Stimulated activated CD4-positive, alpha-beta T cell treated with anti-CD3 and anti-CD28 coated beads, Interleukin-4, amount 100 ng/mL, for 24 hours (primary cell): ENCODE measurements at places on chromosomes 12 and 14.
A peak's percentile ranks its signal among the peaks of the same experiment; 100 is the strongest.

- DNase-seq = no peak
These were observed 580.0 kb downstream of the DIO2 start for GRCh38 chr14:79631276-79631675.

DNA sequence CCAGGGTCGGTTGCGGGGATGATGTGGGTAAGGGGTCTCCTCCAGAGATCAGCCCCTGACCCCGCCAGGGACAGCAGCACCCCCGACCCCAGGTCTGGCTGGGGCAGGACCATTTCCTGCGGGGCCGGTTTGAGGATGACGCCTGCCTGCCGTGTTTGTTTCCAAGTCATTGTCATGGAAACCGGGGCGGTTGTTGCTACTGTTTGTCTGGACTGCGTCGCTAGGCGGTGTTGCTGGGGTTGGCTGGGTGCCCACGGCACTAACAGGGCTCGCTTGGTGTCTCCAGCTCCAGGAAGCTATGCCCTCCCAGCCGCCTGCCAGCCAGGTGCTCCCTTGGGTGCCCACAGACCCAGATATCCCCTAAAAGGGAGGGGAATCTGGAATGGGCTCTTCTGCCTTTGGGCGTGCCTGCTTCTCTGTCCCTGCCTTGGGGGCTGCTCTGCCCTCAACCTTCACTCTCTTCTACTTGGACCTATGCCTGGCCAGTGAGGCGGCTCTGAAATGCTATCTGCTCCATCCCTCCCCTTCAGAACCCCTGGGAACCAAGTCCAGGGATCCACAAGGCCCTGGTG, 4.7 kb upstream of the CRIP1 start:
- peak; percentile 93 for DNase-seq

DNA sequence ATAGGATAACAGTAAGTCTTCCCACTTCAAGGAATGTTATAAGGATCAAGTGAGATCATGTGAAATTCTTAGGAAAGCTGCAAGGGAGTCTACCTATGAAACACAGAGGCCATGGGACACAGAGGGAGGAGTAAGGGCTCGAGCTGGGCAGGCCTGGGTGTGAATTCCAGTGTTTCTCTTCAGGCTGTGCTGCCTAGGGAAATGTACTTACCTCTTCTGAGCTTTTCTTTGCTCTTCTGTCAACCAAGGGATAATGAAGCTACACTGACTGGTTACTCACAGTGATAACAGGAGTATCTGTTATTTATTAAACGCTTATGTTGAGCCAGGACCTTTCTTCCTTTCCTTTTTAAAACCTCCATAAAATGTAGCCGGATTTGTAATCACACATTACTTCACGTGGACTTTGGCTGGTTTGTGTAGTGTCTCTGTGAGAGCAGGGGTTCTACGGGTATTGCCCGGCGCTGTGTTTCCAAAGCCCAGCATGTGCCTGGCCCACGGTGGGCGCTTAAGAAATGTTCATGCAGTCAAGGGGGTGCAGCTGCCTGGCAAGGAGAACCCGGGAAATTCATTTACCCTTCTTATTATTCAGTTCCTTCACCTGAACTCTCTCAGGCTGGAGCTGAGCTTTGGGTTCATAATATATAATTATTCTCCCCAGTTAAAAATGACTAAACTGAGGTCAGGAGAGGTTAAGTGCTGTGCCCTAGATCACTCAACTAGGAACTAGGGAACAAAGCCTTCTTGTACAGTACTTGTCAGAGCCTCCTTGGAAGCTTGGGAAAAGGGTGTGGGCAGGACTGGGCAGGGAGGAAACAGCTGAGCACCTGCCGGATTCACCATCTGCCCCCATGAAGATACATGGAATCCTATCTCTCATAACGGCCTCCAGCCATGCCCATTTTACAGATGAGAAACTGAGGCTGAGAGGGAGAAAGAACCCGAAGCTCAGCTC, 214.2 kb downstream of the CACNA1C start:
- DNase-seq = no peak

DNA sequence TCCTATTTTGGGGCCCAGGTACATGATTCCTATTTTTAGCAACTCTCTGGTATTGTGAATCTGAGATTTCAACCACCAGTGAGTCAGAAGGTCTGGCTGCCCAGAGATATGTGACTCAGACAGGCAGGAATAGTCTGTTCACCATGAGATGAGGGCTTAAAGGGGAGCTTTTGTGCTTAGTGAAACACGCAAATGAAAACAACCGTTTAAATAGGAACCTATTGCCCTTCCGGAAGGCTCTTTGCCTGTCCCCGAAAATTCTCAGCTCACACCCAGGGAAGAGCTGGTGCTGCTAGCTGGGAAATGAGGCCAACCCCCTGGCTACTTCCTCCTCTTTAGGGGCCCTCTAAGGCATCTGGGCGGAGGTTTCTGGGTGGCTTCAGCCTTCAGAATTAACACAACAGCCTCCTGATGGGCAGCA, 283.6 kb downstream of the CACNA1C start:
- no peak for DNase-seq

- no peak for DNase-seq
These were observed 227.9 kb downstream of the DACT1 start for GRCh38 chr14:58865514-58866281.

GRCh38 chr14:36020120-36021029, 156.1 kb downstream of the PTCSC3 start:
- DNase-seq = no peak

GRCh38 chr12:119594399-119594730, 791 bp downstream of the TMEM233 start:
- DNase-seq = no peak

DNA sequence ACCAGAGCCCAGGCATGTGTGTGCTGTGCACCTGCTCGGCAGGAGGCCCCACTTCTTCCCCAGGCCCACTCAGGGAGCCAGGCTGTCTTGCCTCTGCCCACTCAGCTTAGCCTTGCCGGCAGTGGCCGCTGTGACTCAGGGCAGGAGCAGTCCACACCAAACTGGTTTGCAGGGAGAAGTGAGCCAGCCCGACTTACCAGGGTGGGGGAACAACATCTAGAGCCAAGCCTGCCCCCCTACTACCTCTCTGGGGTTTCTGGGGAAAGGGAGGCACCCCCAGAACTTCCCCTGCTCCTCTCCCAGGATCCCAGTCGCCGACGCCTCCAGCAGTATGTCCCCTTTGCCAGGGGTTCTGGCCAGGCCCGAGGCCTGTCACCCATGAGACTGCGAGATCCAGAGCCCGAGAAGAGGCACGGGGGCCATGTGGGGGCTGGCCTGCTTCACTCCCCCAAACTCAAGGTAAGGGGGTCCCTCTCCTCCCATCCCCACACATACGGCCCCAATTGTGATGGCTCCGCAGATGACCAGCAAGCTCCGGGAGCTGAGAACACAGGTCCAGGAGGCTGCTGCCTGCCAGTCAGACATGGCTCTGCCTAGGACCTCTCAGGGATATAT, 3.0 kb downstream of the PLEKHG6 start:
- no peak for DNase-seq

GRCh38 chr14:39755269-39755878, 323.1 kb upstream of the FBXO33 start:
- no peak for DNase-seq

DNA sequence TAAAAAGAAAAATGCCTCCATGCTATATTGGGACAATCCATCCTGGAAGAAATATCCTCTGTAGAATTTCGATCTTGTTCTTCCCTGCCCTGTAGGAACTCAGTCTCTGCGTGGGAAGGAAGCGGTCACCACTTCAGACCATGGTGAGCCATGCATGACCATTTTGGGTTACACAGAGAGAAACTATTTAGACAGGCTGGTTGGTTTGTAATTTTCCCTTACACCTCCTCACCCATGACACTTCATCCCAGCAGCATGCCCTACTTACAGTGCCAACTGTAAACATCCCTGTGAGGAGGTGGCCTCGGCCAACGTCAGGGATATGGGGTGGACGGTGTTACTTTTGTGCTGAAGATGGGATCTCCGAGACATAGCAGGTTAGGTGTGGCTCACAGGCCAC, 121.4 kb downstream of the SMOC1 start:
- no peak for DNase-seq

GRCh38 chr14:51533160-51533559, 118.5 kb upstream of the FRMD6 start:
- no peak for DNase-seq

- no peak for DNase-seq
These were observed 88.9 kb upstream of the SOX5 start for GRCh38 chr12:24038211-24038997.

GRCh38 chr14:20446889-20447288, 7.7 kb downstream of the OSGEP start:
- no peak for DNase-seq

- DNase-seq = peak; percentile 40
These were observed 44.6 kb downstream of the SFSWAP start for GRCh38 chr12:131755305-131756113.

- no peak for DNase-seq
These were observed 8.7 kb downstream of the SLC11A2 start for GRCh38 chr12:51017452-51017851.

GRCh38 chr12:65585648-65586602, 238.4 kb upstream of the HMGA2 start:
- no peak for DNase-seq

DNA sequence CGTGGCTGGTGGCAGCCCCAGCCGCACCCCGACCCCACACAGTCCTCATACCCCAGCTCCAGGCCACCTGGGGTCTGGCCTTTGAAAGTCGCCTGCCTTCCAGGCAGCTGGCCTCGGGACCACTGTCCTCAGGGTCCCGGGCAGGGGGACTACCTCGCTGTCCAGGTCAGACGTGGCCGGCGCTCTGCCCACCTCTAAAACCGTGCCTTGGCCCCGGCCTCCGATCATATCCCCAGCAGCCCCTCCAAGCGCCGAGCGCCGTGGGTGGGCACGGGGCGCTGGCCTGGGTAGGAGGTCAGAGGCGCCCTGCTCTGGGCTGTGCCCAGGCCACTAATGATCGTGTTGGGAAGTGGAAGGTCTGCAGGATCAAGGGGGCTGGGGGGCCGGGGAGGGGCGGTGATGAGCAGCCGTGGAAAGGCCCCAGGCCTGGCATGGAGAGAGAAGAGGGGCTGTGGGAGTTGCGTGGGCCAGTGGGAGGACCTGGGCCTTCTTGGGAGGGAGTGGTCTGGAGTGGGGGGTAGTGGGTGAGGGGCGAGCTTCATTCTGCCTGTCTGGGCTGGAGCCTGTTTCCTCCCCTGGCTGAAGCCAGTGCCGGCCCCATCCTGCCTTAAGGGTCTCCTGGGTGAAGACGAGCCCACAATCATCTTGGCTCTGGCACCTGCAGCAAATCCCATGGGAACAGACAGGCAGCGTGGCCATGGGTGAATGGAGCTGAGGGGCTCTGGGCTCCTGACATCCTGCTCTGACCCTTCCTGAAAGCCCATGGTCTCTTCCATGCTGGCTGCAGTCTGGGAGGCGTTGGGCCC, 4.9 kb downstream of the TMEM121 start:
- no peak for DNase-seq

- no peak for DNase-seq
These were observed 1443.2 kb upstream of the FLRT2 start for GRCh38 chr14:84086714-84087113.

DNA sequence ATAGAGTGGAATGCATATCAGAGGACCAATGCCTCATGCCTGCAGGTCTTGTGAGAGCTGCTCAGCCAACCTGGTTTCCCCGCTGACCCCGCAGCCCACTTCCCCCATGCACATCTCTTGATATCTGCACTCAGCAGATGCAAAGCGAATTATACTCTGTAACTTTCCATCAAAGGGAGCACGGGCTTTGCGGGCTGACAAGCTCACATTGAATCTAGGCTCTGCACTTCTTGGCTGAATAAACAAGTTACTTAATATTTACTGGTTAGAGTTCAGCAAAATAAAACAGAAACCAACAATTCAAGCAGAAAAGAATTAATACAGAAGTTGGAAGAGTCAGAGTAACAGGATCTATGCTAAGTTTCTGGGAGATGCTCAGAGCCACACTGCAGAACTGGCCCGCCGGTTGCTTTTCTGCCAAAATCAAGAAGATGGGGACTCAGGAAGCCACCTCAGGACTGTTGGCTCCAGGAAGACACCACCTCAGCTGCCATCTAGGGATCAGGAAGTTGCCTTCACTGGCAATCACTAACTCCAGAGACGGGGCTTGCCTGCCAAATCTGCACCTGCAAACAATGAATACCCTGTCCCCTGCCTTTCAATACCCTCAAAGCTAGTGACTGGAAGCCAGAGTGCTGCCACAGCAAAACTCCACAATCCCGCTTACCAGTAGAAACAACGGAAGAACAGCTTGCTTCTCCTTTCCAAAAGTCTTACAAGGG, 46.5 kb downstream of the NR1H4 start:
- DNase-seq = no peak

DNA sequence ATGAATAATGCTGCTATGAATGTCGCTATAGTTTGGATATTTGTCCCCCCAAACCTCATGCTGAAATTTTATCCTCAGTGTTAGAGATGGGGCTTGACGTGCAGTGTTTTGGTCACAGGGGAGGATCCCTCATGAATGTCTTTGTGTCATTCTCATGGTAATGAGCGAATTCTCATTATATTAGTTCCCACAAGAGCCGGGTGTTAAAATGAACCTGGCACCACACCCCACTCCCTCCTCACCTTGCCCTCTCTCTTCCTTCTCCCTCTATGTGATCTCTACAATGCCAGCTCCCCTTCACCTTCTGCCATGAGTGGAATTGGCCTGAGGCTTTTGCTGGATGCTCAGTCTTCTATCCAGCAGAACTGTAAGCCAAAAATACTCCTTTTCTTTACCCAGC, 37.5 kb upstream of the YAF2 start:
- DNase-seq = no peak
